ENCODE measurements at places on chromosomes 6 and 20. TPM values are rescaled to one million over a fixed set of nuclear protein-coding genes. Genes with fewer than 3 reads are reported as not detected.

- DNase-seq, result no peak
Measured at GRCh38 chr20:33837096-33837830, 26.1 kb downstream of the CHMP4B start.

GRCh38 chr6:108524528-108525248 is 36.0 kb upstream of the FOXO3 start:
- no peak for DNase-seq

- DNase-seq, result no peak
Measured at GRCh38 chr6:97396880-97397279, 113.9 kb upstream of the MMS22L start.

- no peak for DNase-seq
Measured at GRCh38 chr6:71349976-71350615, 61.5 kb downstream of the OGFRL1 start.

DNA sequence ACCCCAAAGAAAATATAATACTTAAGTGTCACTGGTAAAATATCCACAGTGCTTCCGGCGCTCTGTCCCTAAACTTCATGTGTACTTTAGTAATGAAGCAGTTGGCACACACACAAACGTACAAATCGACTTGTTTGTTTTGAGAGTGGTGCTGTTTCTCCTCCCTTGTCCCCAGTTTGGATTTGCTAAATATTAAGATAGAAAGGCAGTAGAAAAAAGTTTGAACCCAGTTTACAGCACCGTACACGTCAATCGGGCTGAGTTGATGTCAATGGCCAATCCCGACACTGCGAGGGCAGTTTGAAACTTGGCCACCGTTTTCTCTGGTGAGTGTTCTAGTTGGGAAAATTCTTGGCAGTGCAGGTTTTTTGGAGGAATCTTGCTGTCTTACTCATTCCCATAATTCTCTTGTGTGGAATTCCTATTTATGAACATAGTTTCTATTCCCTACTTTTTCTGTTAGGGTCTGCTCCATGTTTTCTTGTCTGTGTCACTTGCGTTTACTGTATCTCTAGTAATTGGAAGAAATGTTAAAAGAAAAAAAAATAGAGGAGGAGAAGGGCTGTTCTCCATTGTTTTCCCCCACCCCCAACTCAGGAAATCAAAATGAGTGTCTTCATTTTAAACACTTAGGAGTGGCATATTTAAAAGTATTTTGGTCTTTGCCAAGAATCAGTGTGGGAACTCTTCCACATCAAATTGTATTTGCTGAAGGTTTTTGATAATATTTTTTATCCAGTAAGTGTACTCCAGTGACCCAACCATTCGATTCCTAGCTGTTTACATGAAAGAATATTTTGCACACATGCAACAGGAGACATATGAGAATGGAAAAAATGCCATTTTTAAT is 72.3 kb downstream of the OR2B2 start:
- no peak for DNase-seq

GRCh38 chr20:57986666-57987065 is 241.8 kb downstream of the ANKRD60 start:
- no peak for DNase-seq

- no peak for DNase-seq
Measured at GRCh38 chr20:37990571-37991151, 42.6 kb downstream of the TTI1 start.

- DNase-seq, result no peak
Measured at GRCh38 chr20:12262747-12263146, 345.1 kb downstream of the BTBD3 start.

DNA sequence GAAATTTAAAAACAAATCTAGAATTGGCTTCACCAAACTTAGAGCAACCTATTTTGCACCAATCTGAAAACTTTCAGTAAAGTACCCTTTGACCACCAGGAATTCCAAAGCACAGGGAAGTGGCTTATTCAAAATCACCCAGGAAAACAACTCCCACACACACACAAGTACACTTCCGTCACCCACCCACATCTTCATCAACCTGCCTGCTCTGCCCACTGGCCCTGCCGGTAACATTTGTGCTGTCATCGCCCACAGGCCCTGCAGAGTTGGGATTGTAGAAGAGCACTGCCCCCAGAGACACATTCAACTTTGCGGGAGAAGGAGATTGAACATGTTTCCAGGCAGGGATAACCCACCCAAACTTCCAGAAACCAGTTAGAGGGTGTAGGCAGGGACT is 19.3 kb upstream of the SCML4 start:
- DNase-seq, result no peak

- DNase-seq, result no peak
Measured at GRCh38 chr6:1485678-1486077, 96.3 kb downstream of the FOXF2 start.

Gene EPM2A
- total RNA-seq, result 12.8 TPM

Gene DDR1
- total RNA-seq, result 82.1 TPM

Gene ALDH8A1
- 1.1 TPM for total RNA-seq

Gene AKAP12
- 223 TPM for total RNA-seq

Gene ARMC2
- total RNA-seq, result 10.0 TPM

Gene HSPA12B
- 28.0 TPM for total RNA-seq

Gene PRRC2A
- 162 TPM for total RNA-seq

Gene PI16
- 22.5 TPM for total RNA-seq

Gene GJA10
- total RNA-seq, result not detected
